ENCODE measurements at places on chromosomes 16 and 17. TPM values are rescaled to one million over a fixed set of nuclear protein-coding genes. Genes with fewer than 3 reads are reported as not detected.

DNA sequence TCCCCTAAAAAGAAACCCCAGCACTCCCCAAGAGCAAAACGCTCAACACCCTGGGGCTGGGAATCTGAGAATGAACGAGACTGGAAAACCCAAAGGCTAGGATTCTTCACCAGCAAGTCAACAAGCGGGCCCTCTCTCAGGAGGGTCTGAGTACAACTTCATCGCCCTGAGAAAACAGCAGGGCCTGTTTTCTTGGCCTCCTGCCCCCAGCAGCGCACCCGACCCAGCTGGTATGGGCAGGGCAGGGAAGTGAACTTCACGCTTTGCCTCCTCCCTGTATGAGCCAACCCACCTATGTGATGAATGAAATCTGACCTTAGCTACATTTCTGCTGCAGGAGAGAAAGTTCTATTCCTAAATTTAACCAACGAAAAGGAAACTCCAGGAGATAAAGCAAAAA is 11.1 kb downstream of the NUDT16L1 start:
- no peaks in the 10 kb centered on the region for H3K4me1 ChIP-seq
- peaks cover 16% of the 10 kb centered on the region for H3K36me3 ChIP-seq

DNA sequence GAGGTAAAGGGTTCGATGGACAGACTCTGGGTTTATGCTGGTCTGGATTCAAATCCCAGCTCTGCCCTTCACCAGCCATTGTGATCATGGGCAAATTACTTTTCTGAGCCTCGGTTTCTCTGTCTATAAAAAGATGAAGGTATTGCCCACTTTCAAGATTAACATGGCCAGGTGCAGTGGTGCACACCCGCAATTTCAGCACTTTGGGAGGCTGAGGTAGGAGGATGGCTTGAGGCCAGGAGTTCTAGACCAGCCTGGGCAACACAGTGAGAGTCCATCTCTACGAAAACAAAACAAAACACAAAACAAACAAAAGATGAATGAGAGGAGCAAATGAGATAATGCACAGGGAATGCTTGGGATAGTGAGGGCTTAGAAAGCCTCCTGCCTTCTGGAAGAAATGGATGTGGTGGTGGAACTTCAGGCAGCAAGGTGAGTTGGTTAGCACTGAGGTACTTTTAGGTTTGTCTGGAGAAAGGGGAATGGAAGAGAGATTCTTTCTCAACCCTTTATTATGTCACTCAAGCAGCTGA is 8.5 kb downstream of the ADGRG3 start:
- H3K36me3 ChIP-seq, result no peaks in the 10 kb centered on the region
- H3K27ac ChIP-seq, result no peak overlapping the region
- DNase-seq, result no peak

- H3K36me3 ChIP-seq, result no peaks in the 10 kb centered on the region
- H3K27ac ChIP-seq, result no peak overlapping the region
- H3K27me3 ChIP-seq, result no peaks in the 10 kb centered on the region
Measured at GRCh38 chr16:73230651-73231050, 182.7 kb upstream of the ZFHX3 start.

DNA sequence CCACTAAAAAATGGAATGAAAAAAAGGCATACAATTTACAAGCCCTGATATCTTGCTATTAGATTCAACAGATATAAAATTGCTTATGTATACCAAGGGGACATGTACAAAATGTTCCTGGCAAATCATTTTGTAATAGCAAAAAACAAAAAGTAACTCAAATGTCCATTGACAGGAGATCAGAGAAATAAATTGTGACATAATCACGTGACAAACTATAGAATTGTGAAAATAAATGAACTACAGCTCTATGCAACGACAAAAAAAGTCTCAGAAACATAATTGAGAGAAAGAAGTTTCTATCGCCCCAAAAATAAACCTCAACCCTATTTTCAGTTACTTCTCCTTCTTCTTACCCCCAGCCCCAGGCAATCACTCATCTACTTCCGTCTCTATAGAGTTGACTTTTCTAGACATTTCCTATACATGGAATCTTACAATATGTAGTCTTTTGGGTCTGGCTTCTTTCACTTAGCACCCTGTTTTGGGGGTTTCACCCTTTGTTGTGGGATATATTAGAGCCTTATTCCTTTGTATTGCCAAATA is 12.1 kb upstream of the ACE start:
- no peak for DNase-seq
- no peaks in the 10 kb centered on the region for H3K27me3 ChIP-seq
- H3K4me3 ChIP-seq, result no peak overlapping the region
- H3K36me3 ChIP-seq, result no peaks in the 10 kb centered on the region
- H3K27ac ChIP-seq, result no peak overlapping the region

DNA sequence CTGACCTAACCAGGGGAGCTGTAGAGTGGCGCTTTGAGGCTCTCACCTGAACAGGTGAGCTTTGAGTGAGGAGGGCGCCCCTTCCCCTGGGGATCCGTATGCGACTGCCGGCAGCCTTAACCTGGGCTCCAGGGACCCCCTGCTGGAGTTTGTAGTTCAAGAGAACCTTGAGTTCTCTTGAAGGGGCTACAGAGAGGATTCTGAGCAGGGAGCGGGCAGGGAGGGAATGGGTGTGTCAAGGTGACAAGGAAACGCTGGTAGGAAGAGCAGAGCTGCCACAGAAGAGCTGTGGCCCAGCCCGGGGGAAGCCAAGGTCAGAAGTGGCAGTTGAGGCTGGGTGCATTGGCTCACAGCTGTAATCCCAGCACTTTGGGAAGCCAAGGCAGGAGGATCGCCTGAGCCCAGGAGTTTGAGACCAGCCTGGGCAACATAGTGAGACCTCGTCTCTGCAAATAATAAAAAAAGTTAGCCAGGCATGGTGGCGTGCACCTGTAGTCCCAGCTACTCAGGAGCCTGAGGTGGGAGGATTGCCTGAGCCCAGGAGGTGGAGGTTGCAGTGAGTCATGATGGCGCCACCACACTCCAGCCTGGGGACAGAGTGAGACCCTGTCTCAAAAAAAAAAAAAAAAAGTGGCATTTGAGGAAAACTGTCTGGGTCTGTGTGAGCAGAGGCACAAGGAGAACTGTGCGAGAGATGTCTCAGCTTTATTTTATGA is 1.2 kb downstream of the LLGL2 start:
- no peak for DNase-seq
- no peak overlapping the region for H3K27ac ChIP-seq
- no peak overlapping the region for H3K4me3 ChIP-seq
- no peaks in the 10 kb centered on the region for H3K4me1 ChIP-seq
- H3K36me3 ChIP-seq, result no peaks in the 10 kb centered on the region
- H3K27me3 ChIP-seq, result peaks cover 11% of the 10 kb centered on the region

DNA sequence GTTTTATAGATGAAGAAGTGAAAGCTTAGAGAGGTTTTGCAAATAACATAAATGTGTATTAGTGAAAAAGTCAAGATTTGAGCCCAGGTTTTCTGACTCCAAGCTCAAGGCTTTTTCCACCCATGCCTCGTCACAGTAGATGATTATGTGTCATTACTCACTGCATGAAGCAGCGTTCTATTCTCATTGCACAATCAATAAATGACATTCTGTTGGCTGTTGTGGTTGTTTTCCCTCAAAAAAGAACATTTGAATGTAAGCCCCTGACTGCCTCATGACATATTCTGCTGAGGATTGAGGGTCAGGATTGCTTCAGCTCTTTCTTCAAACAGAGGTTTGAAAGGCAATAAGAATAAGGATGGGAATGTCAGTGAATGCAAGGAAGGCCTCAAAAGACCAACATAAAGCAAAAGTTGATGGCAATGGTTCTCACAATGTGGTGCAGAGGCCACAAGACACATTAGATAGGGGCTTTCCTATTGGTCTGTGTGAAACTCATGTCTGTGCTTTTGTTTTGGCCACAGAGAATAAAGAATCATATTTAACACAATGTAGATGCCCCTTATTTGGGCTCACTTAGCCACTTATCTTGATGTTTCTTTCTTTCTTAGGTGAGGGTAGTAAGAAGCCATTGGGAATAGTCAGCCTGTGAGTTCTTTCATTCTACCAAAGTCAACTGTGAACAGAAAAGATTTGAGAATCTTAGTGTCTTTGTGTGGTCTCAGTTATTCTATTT is 5.4 kb upstream of the MMD start:
- peaks cover 6% of the 10 kb centered on the region for H3K4me1 ChIP-seq
- H3K36me3 ChIP-seq, result no peaks in the 10 kb centered on the region
- H3K27ac ChIP-seq, result no peak overlapping the region
- no peak overlapping the region for H3K4me3 ChIP-seq
- no peak for DNase-seq

DNA sequence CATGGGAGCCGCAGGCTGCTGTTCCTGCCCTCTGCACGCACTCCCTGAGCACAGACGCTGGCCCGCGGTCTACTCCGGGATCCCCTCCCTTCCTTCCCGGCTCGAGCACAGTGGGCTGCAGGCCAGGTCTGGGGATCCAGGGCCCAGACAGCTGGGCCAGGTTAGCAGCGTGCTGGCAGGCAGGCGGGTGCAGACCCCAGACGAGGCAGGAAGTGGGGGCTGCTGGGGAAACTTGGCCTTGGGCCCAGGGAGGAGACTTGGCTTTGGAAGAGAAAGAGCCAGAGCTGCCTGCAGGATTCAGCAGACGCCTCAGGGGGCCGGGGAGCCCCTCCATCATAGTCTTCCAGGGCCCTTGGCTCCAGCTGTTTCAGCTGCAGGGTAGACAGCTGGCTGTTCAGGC is 30.2 kb upstream of the ABCC3 start:
- peaks cover 26% of the 10 kb centered on the region for H3K27me3 ChIP-seq
- H3K4me3 ChIP-seq, result no peak overlapping the region
- H3K4me1 ChIP-seq, result peaks cover 2% of the 10 kb centered on the region
- DNase-seq, result peak; percentile 75
- H3K36me3 ChIP-seq, result no peaks in the 10 kb centered on the region

The SHISA6 gene
- not detected for total RNA-seq

The DPEP2 gene
- not detected for total RNA-seq

The ADAD2 gene
- not detected for total RNA-seq
